Aorta (tissue), 5 donors: ENCODE measurements at places on chromosomes 1 and 21.

GRCh38 chr1:119373465-119373864 lies 4.9 kb downstream of the HAO2 start:
- no peak for DNase-seq

DNA sequence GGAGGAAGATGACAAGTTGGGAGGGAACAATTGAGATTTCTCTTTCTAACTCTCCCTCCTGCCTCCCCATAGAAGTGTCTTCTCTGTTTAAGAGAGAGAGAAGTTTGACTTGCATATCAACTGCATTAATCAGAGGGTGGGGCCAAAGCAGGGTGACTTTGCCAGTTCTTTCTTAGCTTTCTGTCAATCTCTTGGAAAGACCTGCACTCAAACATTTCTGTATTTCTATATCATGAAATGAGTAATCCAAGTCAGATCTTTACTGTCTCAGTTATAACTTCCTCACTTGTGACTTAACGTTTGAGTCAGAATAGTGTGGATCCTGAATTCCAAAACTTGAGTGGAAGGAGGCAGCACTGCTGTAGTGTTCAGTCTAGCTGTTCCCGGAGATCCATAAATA lies 180.8 kb upstream of the KCNK2 start:
- no peak for DNase-seq

DNA sequence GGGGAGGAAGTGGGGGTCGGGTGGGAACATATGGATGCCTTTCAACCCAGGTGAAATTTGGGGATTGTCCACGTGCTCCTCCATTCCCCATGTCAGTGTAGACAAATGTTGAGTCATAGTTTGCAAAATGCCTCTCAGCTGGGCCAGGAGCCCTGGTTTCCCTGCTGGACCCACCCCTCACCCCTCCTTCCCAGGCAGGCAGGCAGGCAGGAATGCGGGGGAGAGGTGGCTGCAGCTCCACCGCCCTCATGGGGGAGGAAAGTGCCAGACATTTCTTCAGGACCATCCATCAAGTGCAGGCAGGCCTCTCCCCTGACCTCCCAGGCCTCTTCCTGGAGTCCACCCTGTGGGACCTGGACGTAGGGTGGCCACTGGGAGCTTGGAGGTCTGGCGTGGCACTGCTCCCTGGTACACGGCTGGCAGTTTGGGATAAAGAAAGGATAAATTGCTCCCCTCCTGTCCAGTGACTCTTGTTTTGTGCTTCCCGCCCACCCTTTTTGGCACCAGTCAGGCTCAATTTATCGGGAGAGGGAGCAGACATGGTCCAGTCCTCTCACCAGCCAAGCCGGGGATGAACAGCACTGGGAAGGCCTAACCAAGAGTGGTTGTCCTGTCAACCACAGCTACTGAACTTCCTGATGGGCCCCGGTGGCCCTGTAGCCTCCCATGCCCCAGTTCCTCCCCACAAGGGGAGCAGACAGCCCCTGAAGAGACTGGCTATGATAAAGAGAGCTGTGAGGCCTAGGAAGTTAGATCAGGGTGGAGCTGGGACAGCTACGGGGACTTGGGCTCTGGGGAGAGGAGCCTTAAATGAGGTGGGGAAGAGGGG lies 18.9 kb downstream of the NPR1 start:
- DNase-seq, result peak; percentile 90

DNA sequence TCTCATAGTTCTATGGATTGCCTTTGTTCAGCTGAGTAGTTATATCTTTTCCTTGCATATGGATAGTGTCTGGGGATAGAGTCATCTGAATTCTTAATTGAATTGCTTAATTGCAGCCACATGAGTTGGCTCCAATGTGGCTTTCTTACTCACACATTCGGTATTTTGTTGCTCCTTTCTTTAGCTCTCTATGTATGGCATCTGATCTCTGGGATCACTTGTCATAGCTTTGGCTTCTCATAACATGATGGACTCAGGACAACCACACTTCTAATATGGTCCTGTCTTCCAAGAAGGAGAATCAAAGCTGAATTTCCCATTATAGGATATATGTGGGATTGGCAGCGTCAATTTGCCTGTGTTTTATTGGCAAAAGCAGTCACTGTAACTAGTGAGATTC lies 716.2 kb downstream of the NCAM2 start:
- no peak for DNase-seq

DNA sequence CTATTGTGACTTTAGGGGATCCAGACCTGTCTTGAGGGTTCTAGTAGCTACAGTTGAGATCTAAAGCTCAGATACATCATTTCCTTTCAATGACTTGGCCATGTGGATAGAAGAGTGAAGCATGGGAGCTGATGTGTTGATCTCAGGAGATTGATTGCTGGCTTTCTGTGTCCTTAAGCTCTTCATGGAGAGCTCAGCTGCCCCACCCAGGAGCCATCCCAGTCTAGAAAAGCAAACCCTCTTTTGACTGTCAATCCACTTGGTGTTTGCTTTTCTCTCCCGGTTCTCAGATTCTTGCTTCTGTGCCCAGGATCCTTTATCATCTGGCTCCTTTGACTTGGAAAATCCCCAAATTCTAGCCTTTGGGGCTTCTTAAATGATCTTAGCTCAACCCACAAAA lies 87.2 kb downstream of the ATP1A1 start:
- DNase-seq, result no peak

DNA sequence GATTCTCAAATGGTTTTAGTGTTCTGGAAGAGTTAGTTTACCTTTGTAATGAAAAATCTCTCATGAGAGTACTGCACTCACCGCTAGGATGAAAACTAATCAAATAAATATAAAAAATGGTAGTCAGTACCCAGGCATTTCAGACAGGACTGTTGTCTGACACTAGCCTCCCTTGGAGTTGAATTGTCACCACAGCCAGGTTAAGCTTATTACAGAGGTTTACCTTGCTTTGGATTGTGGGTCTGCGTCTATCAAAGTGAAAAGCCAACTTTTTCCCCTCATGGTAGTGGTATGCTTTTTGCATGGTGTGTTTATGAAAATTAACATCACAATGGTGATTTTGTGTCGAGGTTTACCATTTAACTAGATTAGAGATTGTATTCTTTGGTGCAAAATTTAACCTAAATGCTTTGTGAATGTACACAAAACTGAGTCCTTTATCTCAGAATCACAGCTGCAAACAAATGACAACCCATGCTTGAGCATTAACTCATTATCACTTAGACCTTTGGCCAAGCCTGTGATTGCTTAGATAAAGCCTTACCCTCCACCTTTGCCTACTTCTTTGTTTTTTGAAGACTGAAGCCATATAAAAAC lies 20.1 kb downstream of the RAP1A start:
- no peak for DNase-seq

GRCh38 chr1:31927661-31927980 lies 10.5 kb downstream of the PTP4A2 start:
- no peak for DNase-seq

DNA sequence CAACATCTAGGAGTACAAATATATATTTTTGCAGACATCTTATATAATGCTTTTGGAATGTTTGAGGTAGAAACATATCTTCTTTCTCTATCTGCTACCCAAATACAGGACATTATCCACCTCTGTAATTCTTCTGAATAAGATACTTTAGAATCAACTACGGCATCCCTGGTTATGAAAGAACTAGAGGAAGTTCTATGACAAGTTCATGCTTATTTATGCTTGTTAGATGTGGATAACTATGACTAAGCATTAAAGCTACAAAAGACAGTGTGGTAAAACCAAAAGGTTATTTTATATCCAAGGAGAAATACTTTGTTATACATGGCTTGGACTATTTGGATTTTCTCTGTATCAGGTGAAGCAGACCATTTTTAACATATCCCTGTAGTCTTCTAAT lies 894.0 kb downstream of the KCNT2 start:
- no peak for DNase-seq

DNA sequence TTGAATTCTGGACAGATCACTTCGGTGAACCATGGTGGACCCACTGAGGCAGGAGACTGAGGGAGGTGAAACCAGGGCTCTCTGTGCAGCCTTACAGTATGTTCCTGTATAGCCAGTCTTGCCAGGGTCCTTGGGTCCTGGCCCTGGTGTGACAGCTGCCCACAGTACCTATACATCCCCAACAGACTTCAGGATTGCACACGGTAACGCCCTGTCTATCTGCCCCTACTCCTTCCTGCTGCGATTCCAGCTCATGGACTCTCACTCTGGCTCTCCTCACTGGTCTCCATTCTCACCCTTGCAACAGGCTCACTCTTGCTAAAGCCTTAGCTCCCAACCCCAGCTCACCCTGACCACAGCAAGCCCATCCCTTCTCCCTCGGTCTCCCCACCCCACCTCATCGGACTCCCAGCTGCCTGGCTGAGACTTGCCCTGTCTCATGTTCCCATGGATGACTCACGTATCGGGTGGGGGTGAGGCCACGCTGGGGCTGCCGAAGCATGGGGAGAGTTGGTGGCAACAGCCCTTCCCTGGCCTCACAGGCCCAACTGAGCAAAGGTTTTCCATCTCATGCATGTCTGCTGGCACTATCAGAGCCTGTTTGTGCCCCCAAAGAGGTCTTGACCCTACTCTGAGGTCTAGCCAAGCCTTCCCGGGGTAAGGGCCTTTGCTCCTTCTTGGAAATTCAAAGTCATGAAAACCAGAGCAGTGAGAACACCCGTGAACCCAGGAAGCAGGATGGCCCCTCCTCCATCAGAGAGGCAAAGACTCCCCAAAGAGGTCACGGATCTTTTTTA lies 7.1 kb downstream of the PHLDA3 start:
- DNase-seq, result peak; percentile 93

GRCh38 chr1:14310476-14310875 lies 288.0 kb upstream of the KAZN start:
- no peak for DNase-seq

DNA sequence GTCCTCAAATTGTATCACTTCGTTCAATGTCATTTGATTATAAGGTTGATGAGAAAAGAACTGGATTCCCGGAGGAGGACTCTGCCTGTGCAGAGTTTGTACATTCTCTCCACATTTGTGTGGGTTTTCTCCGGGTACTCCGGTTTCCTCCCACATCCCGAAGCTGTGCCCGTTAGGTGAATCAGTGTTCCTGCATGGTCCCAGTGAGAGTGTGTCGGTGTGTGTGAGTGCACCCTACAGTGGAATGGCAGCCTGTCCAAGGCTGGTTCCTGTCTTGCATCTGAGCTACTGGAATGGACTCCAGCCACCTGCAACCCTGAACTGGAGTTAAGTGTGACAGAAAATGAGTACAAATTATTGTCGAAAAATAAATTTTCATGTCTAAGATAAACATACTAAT lies 92.2 kb upstream of the KCTD3 start:
- no peak for DNase-seq

- no peak for DNase-seq
Observed at GRCh38 chr1:158354255-158354654, 561 bp downstream of the CD1E start.

- no peak for DNase-seq
Observed at GRCh38 chr1:73356485-73356884, 841.5 kb downstream of the LRRIQ3 start.

- DNase-seq, result no peak
Observed at GRCh38 chr1:61757950-61758349, 15.7 kb downstream of the PATJ start.

DNA sequence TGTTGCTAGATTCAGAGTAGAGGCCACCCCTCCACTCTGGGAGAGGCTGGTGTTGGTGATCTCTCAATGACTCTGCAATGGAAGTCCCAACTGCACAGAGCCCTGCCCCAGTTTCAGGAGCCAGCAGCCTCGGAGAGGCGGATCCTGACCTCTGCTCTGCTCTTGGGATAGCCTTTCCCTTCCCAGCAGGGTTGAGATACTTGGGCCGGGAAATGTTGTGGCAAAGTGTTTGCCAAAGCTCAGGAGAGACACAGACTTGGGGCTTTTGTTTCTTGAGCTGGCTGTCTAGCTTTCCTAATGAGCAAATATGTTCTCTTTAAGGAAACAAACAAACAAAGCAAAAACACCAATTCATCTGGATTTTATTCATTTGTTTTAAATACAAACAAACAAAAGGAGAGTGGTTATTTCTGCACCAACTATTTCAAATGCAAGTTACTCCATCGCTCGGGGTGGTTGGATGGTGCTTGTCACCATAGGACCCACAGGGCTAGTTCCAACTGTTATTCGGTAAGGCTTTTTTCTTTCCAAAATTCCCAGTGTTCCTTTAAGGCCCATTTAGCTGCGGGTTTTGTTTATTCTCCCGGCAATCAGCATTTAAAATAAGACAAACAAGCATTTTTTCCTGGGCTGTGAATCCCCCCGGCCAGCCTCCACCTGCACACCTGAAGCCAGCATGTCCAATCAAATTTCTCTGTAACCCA lies 193.9 kb upstream of the LMO4 start:
- DNase-seq, result no peak
